ENCODE measurements at places on chromosomes 13 and 19. TPM values are rescaled to one million over a fixed set of nuclear protein-coding genes. Genes with fewer than 3 reads are reported as not detected.

HOMER3 gene
- total RNA-seq, result 160 TPM

ANGPTL8 gene
- total RNA-seq, result not detected

DZIP1 gene
- 15.2 TPM for total RNA-seq

IGSF23 gene
- 0.28 TPM for total RNA-seq

CNFN gene
- total RNA-seq, result not detected

SLC1A6 gene
- not detected for total RNA-seq

KASH5 gene
- not detected for total RNA-seq

F7 gene
- not detected for total RNA-seq

KIR2DL1 gene
- not detected for total RNA-seq

ERICH4 gene
- total RNA-seq, result not detected

CLEC17A gene
- not detected for total RNA-seq

ZNF563 gene
- 2.1 TPM for total RNA-seq

ZNF320 gene
- total RNA-seq, result 3.6 TPM

GPR18 gene
- not detected for total RNA-seq

PSPC1 gene
- 59.0 TPM for total RNA-seq

FLT3LG gene
- total RNA-seq, result 1.1 TPM

PSG1 gene
- not detected for total RNA-seq

ZNF578 gene
- total RNA-seq, result 1.8 TPM

ZNF471 gene
- total RNA-seq, result 2.0 TPM

ZNF470 gene
- 3.1 TPM for total RNA-seq

LRCH1 gene
- total RNA-seq, result 9.1 TPM

LILRA5 gene
- not detected for total RNA-seq

ZNF442 gene
- 1.8 TPM for total RNA-seq

RASIP1 gene
- total RNA-seq, result 54.5 TPM

C19orf85 gene
- not detected for total RNA-seq

PRTN3 gene
- not detected for total RNA-seq

EGLN2 gene
- 118 TPM for total RNA-seq

ZSCAN1 gene
- not detected for total RNA-seq

TMEM190 gene
- not detected for total RNA-seq

SOX1 gene
- not detected for total RNA-seq

CDADC1 gene
- total RNA-seq, result 4.6 TPM

ZNF304 gene
- 7.6 TPM for total RNA-seq

MIR17HG gene
- 7.2 TPM for total RNA-seq

SNRPD2 gene
- total RNA-seq, result 865 TPM

VSIG10L gene
- 0.18 TPM for total RNA-seq

RETN gene
- total RNA-seq, result not detected

MZF1 gene
- total RNA-seq, result 12.8 TPM

PIBF1 gene
- total RNA-seq, result 25.9 TPM

ZIK1 gene
- 5.5 TPM for total RNA-seq

ZNF177 gene
- total RNA-seq, result 0.72 TPM

TMIGD2 gene
- total RNA-seq, result not detected

KCNN1 gene
- under 0.01 TPM for total RNA-seq

HIPK4 gene
- under 0.01 TPM for total RNA-seq

AMER2 gene
- not detected for total RNA-seq

PGLYRP1 gene
- not detected for total RNA-seq

PSG6 gene
- total RNA-seq, result not detected

KLF1 gene
- total RNA-seq, result not detected

CLASRP gene
- 9.8 TPM for total RNA-seq

ZNF90 gene
- not detected for total RNA-seq

GJA3 gene
- under 0.01 TPM for total RNA-seq
